Left ventricle myocardium inferior (tissue), 1 donor: ENCODE measurements at places on chromosomes 2 and 18.

DNA sequence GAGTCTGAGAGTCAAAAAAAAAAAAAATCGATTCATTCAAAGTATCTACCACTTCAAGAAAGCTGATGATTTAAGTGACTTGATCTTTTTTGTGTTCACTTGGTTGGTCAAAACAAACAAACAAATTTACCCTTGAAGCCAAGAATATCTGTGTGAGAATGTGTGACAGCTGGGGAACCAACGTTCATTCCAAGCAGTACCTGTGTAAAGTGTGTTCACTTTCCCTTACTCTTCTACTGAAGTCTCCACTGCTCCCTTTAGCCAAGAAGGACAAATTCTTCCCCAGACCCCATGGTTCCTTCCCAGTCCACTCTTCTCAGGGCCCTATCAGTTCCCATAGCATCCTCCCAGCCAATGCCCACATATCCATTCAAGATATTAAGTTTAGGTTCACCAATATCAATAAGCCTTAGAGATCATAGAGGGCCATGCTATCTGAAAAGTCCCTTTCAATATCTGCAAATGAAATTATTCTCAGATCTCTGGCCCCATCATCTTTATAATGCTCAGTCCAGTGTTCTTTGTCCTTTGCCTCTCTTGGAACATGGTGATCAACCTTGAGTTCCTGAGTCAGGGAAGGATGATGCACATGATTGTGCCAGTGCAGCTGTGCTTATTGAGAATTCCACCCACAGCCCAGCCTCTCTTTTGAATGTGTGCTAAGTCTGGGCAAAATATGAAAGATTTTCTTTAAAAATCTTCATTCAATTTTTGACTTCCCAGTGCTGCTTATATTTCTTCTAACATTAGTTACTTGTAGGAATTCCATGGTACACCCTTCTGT, 82.8 kb upstream of the DTNA start:
- no peak for DNase-seq

DNA sequence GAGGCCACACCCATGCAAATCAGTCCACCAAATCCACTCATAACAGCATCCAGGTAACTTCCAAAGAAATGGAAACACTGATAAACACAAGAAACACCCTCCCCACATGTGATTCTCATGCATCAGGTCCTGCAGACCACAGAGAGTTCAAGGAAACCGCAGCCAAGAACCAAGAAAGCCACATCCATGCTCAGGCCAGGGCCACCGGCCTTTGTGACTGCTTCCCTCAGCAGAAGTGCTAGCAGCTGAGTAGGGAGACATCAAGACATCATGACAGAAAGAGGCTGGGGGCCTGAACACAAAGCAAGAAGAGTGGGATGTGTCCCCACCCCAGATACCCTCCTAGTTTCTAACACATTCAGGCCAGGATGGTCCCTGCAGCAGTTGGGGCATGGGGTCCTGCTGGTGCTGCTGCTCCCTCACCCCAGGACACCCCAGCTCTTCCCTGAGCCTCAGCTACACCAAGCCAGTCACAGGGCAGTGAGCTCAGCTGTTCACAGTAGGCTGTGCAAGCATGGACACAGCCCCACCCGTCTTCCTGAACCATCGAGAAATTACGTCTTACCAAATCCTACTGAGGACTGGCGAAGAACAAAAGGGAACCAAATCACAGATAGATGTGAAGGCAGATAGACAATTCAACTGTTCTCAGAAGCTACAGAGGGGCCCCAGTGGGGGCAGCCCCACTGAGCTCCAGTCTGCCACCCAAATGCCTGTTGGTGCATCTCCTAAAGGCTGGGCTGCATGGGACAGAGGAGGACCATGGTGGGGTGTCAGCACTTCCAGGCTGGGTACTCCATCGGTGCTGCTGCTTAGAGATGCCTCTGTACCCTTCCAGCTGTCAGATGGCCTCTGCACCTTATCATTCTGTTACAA, 60.9 kb downstream of the HDAC4 start:
- DNase-seq = no peak

GRCh38 chr2:238187618-238188548, 15.6 kb downstream of the ILKAP start:
- DNase-seq = no peak

- no peak for DNase-seq
Measured at GRCh38 chr18:63444580-63444979, 22.3 kb upstream of the VPS4B start.

GRCh38 chr2:110718990-110719389, 13.4 kb upstream of the ACOXL start:
- DNase-seq = no peak

- DNase-seq = no peak
Measured at GRCh38 chr18:58393295-58393694, 235.6 kb downstream of the ALPK2 start.

DNA sequence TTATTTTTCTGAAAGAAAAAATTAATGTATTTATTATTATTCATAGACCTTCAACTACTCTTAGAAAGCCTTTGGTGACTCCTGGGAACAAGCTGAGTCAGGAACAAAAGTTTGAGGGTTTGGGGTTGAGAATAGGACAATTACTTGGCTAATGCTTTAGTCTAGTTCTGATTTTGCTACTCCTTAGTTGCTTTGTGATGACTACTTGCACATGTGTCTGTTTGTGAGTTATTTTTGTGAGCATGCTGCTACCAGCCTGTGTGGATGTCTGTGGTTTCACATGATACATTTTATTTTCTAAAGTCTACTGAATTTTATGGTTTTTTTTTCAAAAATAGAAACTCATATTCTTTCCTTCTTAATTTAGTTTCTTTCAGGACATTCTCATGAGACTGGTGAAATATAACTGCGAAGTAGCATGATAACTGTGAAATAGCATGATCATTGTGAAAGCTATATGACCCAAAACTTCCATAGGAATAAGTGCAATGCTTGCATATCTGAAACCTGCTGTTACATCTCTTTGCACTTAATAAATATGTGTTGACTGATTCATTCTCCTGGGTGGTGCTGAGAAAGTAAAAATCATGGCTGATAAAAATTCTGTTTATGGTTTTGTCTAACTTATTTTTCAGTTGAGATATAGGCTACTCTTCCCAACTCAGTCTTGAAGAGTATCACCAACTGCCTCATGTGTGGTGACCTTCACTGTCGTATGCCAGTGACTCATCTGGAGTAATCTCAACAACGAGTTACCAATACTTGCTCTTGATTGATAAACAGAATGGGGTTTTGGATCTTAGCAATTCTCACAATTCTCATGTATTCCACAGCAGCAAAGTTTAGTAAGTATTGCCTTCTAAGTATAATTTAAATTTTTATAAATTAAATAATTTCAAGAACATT, 17.9 kb upstream of the IL18R1 start:
- no peak for DNase-seq
